Mesothelial cell of epicardium (in vitro differentiated cells): ENCODE measurements at places on chromosomes 5 and 9.

DNA sequence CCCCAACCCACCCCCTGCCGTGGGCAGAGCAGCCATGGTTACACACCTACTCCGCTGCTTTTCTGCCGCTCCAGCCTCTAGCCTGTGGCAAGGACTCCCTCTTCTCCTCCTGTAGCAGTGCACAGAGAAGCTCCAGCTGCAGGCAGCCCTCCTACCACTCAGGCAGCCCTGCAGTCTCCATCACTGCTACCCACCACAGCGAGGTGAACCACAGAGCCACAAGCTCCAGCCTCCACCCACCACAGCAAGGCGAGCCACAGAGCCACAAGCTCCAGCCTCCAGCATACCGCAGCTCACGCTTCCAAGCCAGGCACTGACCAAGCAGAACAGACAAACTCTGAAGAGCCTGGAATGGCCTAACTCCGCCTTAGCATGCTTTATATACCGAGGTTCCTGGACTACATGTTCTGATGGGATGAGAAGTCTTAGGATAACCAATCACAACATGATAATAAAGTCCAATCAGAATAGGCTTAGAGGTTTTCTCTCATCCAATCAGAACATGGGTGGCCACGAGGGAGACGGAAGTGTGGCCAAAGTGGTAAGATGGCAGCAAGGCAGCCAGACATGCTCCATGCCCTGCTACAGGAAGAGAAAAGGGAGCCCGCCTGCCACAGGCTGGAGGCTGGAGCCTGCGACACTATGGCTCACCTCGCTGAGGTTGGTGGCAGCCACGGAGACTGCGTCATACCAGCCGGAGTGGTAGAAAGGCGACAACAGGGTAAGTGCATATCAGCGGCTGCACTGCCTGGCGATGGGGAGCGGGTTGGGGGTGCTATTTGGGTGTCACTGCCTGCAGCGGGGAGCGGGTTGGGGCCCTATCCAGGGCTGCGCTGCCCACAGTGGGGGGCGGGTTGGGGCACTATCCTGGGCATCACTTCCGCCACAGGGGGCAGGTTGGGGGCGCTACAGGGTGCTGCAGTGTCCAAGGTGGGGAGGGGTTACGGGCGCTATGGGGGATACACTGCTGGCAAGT, 75.8 kb upstream of the PCAT7 start:
- DNase-seq, result no peak

GRCh38 chr9:21295992-21296391, 9.1 kb downstream of the IFNA5 start:
- no peak for DNase-seq

DNA sequence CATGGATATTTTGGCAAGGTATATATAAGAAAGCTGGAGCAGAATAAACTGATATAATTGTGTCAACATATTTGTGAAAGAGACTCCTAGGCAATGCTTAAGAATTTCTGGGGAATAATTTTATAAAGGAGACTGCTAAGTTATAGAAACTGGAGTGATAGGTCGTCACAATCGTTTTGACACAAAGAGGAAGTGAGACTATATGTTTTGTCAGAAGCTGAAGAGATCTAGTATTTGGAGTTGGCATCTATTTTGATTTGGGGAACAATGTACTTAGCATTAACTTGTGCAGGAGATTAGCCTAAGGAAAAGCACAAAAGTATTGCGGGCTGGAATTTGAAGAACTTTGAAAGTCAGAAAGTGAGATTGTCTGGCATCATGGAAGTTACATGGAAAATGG, 582.5 kb downstream of the TAF11L14 start:
- DNase-seq, result no peak

GRCh38 chr5:151720215-151720614, 33.5 kb upstream of the SPARC start:
- DNase-seq, result no peak

DNA sequence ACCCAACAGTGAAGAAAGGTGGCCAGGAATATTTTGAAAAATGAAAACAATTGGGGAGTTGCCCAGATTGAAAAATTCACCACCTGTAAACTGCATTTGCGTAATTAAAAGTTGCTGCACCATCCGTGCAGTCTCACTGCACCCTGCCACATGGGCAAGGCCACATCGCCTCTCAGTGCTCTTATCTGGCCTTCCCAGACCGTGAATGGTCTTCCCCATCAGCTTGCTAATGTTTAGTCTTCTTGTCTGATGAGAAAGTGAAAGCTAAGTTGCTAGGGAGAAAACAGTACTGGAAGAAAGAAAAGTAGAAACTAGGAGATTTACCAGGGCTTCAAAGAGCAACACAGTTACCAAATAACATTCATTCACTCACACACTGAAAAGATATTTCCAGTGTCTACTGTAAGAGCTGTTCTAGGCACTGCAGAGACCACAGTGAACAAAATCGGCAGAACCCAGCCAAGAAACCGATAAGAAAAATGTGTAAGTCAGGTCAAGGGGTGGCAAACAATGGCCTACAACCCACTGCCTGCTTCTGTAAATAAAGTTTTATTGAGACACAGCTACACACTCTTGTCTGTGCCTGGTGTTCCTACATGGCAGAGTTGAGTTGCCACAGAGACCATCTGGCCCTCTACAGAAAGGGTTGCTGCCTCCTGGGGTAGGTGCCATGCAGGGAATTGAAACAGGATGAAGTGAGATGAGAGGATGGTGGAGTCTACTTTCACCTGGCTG, 51.2 kb upstream of the CTSL start:
- no peak for DNase-seq

DNA sequence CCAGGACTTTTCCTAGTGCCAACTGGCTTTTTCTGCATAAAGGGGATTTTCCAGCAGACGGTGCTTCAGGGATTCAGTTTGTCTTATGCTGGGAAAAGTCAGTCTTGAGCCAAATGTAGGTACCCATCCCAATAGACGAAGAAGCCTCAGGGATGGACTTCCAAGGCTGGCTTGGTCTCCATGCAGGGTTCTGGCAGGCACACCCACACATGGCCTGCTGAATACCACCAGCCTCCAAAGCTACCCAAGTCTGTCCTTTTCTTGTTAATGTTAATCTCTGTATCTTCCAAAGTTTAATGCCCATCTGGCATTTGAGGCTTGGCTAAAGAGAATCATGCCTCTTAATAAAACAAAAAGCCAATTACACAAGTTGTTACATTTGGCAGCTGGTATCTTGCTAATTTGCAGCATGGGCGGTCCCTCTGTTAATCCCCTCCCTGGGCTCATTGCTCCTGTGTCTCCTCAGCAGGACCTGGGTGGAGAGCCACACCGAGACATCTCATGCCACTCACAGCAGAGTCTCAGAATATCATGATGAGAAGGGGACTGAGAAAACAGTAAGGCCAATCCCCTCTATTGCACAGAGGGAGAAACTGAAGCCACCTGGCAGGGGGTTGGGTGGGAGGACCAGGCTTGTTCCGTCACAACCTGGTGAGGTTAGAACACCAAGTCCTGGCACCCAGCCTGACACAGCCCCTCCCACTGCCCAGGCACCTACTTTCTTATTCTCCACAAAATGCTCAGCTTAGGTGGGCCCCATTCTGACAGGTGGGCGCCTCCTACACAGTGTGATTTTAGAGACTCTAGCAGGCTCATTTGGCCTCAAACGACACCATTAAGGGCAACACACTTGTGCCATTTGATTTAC, 243.2 kb downstream of the FSTL4 start:
- no peak for DNase-seq

GRCh38 chr9:61666849-61667371, 477.1 kb downstream of the SPATA31A7 start:
- DNase-seq, result no peak

DNA sequence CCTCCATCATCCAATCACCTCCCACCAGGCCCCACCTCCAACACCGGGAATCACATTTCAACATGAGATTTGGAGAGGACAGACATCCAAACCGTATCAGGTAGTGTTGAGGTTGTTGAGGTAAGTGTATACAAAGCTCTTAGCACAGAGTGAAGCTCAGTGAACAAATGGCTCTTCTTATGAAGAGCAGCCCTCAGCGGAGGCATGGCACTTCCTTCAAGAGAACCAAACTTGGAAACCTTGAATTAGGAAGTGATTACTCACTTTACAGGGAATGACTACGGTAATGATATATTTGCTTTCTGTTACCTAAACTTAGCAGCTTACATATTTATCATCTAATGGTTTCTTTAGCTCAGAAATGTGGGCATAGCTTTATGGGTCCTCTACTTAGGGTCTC, 92.8 kb downstream of the IQGAP2 start:
- DNase-seq, result no peak

GRCh38 chr5:154059039-154059430, 20.3 kb downstream of the MFAP3 start:
- DNase-seq, result no peak

DNA sequence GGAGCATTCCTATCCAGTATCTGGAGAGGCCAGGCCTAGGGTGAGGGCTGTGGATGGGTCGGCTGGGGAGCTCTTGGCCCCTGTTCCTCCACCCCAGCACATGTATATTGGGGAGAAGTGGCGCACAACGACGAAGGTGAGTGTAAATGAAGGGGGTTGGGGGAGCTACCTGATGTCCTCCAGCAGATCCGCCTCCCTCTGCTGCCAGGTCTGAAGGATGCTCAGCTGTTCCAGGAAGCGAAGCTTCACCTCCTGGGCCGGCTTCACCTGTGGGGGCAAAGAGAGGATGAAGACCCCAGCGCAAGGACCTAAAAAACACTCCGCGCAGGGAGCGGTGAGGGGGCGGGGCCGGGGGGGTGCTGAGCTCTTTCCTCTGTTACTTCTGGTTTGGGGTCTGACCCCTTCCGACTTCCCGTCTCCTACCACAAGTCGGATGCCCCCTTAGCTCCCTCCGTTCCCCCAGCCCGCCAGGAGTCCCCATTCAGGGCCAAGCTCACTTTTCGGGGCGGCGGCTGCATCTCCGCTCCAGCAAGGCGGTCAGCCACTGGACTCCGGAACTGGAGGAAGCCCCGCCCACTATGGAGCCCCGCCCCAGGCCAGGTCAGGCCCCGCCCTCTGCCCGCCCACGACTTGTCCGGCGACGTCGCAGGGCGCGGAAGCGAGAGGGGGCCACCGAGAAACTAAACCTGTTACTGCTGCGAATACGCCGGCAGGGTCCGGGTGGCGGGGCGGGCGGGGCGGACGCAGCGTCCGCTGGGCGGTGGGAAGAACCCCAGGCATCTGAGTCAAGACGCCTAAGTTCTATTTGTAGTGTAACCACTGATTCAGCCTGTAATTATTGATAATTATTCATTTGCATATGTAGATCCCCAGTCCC, at the start of gene FCHSD1:
TSS of gene FCHSD1 (minus strand) at position 568 of the 877 bp plus-strand sequence. CDS start at position 518, 50 bp downstream.
- peak; percentile 74 for DNase-seq

GRCh38 chr5:102591650-102592049, 92.8 kb upstream of the SLCO6A1 start:
- DNase-seq, result no peak

DNA sequence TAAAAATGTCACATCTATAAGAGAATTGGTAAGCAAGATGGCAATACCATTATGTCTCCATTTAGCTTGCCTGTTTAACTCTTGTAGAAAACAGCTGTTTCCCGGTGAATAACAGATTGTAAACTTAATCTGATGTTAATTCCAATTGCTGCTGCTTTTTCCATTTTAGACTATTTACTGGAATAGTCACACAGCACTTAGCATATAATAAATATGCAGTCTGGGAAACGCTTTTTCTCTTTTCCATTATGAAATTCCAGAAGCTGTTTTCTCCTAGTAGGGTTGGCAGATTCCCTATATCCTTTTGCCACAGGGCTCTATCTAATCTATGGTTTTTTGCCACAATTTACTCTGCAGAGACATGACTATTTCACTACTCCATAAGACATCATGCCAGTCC, 148.0 kb downstream of the CEMIP2 start:
- DNase-seq, result no peak

GRCh38 chr5:100706776-100707175, 171.6 kb downstream of the FAM174A start:
- DNase-seq, result no peak

DNA sequence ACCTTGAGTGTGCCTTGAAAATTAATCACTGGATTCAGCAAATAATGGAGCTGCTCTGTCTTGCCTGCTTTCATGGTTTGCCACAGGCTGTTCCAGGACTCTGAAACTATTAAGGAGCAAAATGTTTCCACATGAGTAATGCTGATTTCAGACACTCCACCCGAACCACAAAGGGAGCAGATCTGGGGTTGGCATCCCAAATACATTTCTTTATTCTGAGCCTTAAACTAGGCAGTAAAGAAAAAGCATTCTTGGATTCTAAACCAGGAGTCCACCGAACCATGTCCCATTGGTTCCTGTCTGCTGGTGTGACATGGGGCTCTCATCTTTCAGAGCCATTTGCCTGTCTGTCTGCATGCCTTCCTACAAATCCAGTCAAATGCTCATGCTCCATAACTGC, 10.1 kb upstream of the C1QTNF3 start:
- DNase-seq, result no peak

GRCh38 chr5:139273322-139273571, 20.3 kb upstream of the MATR3 start:
- DNase-seq, result no peak

GRCh38 chr9:20524776-20525175, 97.5 kb downstream of the MLLT3 start:
- DNase-seq, result no peak

DNA sequence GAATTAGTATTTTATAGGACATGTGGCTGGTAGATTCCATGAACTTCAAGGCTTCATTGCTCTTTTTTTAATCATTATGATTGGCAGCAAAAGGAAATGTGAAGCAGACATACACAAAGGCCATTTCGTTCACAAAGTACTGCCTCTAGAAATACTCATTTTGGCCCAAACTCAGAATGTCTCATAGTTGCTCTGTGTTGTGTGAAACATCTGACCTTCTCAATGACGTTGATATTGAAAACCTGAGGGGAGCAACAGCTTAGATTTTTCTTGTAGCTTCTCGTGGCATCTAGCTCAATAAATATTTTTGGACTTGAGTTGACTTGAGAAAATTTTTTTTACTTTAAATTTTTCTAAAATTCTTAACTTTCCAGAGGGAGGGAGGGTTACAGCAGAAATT, 12.4 kb downstream of the KCNV2 start:
- no peak for DNase-seq

GRCh38 chr5:137078171-137078665, 420.9 kb downstream of the SPOCK1 start:
- no peak for DNase-seq

GRCh38 chr9:136570916-136571315, 25.1 kb upstream of the NOTCH1 start:
- no peak for DNase-seq

- no peak for DNase-seq
Measured at GRCh38 chr5:113343343-113343742, 91.4 kb downstream of the TSSK1B start.

- DNase-seq, result no peak
Measured at GRCh38 chr5:123610209-123610608, 98.2 kb downstream of the CSNK1G3 start.

DNA sequence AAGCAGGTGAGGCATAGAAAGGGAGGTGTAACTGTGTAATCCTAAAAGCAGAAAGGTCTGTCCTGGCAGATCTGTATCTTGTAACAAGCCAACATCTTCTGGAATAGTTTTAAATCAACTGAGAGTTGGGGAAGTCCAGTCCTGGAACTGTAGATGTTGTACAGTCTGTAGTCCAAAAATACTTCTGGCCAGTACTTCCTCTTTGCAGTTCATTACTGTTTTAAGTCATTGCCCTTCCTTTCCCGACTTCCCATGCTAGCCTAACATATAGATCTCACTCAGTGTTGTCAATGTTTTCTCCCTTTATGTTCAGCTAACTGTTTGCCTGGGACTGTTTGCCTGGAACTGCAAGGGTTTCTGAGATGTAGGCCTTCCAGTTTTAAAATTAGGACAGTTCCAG, 168.5 kb upstream of the ISL1 start:
- no peak for DNase-seq
